D721Med (cell line): ENCODE measurements at places on chromosomes 4 and X.

- DNase-seq, result no peak
Observed at GRCh38 chr4:31787701-31788100, 1067.5 kb downstream of the PCDH7 start.

GRCh38 chr4:179976777-179977176 lies 2266.4 kb upstream of the TENM3 start:
- no peak for DNase-seq

- no peak for DNase-seq
Observed at GRCh38 chr4:4720646-4721045, 138.8 kb upstream of the MSX1 start.

GRCh38 chrX:16628946-16629595 lies 20.9 kb upstream of the S100G start:
- DNase-seq, result no peak

DNA sequence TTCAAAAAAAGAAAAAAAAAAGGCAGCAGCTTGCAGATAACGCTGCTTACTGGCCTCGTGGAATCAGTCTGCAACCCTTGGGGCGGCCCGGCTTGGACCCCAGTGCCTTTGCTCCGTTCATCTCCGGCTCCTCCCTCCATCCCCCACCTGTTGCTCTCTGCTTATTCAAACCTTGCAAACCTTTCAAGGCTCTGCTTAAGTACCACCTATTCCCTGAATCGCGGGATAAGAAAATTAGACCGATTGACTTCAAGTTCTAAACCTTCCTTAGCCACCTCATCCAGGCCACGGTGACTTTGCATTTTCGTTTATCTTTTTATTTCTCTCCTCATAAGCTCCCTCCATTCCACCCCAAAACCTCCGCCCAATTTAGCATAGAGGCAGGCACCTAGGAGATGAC lies 1.4 kb upstream of the PHKA1 start:
- DNase-seq, result no peak

GRCh38 chr4:42015438-42015837 lies 25.1 kb downstream of the SLC30A9 start:
- no peak for DNase-seq

- peak; percentile 19 for DNase-seq
Observed at GRCh38 chr4:84167564-84167963, 331.5 kb downstream of the NKX6-1 start.

GRCh38 chr4:184503869-184504300 lies 29.5 kb upstream of the IRF2 start:
- no peak for DNase-seq

- DNase-seq, result no peak
Observed at GRCh38 chrX:11081511-11081910, 29.6 kb upstream of the HCCS start.

DNA sequence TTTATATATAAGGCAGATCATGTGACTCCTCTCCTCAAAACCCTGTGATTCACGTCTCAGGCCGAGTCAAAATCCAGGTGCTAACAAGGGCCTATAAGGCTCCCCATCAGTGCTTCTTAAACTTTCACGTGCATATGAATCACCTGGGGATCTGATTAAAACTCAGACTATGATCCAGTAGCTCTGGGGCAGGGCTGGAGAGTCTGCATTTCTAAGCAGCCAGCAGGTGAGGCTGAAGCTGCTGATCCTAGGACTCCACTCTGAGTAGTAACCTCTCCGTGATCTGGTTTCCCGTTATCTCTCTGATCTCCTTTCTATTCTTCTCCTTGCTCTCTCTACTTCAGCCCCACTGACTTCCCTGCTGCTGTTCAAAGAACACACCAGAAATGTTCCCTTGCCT lies 252.4 kb upstream of the RPS6KA3 start:
- DNase-seq, result no peak

DNA sequence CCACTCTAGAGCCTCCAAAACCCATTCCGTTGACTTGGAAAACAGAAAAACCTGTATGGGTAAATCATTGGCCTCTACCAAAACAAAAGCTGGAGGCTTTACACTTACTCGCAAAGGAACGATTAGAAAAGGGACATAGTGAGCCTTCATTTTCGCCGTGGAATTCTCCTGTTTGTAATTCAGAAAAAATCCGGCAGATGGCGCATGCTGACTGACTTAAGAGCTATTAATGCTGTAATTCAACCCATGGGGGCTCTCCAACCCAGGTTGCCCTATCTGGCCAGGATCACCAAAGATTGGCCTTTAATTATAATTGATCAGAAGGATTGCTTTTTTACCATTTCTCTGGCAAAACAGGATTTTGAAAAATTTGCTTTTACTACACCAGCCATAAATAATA lies 60.8 kb downstream of the ZNF732 start:
- no peak for DNase-seq

DNA sequence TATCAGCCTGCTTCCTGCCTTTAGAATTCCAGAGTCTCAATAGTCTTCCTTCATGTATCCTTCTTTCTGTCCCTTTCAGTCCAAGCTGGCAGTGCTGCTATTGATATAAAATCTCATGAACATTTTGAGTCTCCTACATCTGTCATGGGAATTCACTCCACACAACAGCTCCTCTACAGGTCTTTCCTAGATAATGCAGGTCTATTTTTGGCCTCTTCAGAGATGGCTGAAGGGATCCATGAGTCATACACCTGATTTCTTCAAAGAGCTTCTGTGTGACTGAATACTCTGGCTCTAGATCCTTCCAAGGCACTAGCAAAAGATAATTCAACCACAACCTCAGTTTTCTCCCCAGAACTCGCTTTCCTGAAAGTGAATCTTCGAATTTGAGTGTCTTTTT lies 115.4 kb downstream of the STPG2 start:
- DNase-seq, result no peak

GRCh38 chrX:102739657-102740056 lies 19.1 kb downstream of the GPRASP3 start:
- no peak for DNase-seq

DNA sequence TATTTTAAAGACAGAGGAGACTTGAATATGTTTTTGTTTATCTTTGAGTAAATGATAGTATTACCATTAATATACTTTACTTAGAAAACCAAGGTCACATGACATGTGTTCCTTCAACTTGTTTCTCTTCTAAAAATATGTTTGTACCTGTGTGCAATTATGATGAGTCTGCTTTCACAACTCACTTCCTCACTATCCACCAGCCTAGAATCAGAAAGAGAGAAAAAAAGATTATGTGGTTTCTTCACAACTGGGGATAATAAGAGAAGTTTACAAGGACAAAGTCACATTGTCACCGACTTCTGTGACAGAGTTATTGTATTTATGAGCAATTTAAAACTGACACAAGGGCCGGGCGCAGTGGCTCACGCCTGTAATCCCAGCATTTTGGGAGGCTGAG lies 1112.1 kb downstream of the RPA4 start:
- DNase-seq, result no peak

DNA sequence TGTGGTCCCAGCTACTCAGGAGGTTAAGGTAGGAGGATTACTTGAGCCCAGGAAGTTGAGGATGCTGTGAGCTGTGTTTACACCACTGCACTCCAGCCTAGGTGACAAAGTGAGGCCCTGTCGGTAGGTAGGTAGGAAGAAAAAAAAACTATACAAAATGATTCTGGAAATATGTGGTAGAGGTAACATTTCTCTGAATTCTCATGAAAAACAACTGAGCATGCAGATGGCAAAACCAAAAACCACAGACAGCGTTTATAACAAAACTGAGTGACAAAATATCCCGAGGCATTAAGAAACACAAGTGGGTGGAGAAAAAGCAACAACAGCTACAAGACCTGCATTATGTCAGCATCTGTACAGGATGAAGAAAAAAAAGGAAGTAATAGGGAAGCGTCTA lies 211.7 kb downstream of the DLG3 start:
- no peak for DNase-seq

DNA sequence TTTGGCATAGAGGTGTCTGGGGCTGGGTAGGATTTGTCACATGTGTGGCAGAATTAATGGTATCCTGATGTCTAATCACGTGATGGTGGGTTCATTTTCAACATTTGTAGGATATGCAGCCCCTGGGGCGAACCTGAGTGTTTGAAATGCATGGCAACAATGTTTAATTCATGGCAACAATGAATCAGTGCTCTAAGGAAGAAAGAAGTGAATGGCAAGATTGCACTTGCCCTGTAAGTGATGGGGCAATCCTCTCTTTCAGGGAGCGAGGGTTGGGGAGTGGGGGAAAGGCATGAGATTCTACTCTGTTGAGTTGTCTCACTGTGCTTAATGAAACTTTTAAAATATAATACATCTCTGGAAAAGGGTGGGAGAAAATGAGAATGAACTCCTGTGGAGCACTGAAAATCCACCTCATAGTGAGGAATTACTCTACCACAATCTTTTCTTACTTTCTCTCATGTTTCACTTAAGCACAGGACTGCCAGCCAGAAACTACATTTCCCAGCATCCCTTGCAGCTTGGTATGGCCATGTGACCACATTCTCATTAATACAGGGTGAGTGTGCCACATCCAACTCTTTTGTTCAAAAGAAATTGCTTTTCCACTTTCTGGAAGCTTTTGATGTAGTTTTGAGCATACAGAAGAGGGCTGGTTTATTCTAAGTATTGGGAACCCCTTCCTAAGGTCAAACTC lies 64.0 kb upstream of the PGM2 start:
- DNase-seq, result no peak

- no peak for DNase-seq
Observed at GRCh38 chr4:128471576-128471975, 184.0 kb upstream of the PGRMC2 start.

GRCh38 chr4:41748571-41749475 lies at the start of gene PHOX2B:
Gene PHOX2B (minus strand): TSS chr4:41748725. CDS start chr4:41748610, 115 bp downstream.
- no peak for DNase-seq

DNA sequence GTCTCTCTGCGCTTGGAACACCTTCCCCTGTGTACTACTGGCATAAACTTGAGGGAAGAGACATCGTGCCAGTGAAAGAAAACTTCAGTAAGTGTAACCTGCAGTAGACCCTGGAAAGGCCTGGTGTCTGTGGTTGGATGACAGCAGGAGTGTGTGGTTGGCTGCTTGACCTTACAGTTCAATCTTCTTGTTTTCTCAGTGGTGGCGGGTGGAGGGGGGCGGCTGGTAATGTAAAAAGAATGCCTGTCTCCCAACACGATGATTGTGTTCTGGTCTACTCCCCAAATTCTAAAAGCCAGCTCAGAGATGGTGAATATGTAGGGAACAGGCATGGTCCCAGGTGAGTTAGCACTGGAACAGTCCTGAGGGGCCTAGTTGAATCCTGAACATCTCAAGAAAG lies 18.6 kb downstream of the PSMD10 start:
- no peak for DNase-seq

DNA sequence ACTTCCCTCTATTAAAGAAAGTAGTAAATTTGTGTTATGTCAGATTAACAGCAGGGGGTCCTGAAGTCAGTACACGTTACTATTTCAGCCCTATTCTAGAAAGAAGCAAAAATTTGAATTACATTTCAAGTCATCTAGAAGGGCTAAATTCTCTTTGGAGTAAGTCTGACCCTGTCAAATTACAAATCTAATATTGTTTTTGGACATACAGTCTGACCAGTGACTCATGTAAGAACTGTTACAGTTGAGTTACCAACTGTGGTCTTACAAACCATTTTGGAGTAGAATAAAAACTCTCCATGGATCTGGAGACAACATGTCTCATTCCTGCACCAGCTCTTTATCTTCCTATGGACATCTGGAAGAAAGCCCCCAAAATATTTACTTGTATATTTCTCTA lies 36.0 kb upstream of the GYPA start:
- DNase-seq, result no peak

DNA sequence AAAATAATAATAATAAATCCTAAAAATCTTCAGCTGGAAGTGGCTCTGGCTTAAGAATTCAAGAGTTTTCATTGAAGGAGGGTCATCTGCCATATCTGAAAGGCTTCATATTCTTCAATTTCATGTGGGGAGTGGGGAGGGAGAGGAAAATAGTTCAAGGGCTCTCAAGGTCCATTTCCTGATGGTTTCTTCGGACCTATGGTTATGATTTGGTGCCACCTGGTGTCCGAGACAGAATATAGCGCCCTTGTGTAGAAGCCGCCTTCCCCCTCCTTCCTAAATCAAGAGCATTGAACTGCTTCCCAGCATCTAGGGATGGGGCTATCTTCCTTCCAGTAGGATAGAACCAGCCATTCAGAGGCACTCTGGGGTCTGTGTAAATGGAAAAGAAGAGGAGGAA lies 34.3 kb downstream of the NLGN3 start:
- DNase-seq, result no peak

- DNase-seq, result no peak
Observed at GRCh38 chrX:2628751-2629315, 62.3 kb upstream of the CD99 start.

GRCh38 chrX:49610718-49611310 lies 12.0 kb downstream of the GAGE1 start:
- no peak for DNase-seq

- no peak for DNase-seq
Observed at GRCh38 chr4:165440415-165441158, 61.8 kb downstream of the CPE start.

DNA sequence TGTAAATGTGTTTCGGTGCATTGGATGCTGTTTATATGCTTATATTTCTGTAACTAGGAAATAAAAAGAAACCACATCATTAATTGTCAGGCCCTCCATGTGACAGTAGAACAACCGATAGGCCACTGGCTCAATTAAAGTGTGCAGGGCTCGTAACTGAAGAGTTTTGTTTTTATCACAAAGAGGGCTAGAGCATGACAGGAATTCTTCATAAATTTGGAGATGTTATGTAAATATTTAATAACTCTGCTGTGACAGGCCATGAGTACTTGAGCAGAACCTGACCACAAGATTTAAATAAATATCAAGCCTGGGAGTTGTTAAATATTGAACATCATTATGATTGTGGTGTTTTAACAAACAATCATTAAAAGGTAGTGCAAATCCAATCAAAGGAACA lies 55.9 kb downstream of the MID1 start:
- DNase-seq, result no peak

GRCh38 chrX:30533266-30533665 lies 44.3 kb downstream of the TASL start:
- no peak for DNase-seq

DNA sequence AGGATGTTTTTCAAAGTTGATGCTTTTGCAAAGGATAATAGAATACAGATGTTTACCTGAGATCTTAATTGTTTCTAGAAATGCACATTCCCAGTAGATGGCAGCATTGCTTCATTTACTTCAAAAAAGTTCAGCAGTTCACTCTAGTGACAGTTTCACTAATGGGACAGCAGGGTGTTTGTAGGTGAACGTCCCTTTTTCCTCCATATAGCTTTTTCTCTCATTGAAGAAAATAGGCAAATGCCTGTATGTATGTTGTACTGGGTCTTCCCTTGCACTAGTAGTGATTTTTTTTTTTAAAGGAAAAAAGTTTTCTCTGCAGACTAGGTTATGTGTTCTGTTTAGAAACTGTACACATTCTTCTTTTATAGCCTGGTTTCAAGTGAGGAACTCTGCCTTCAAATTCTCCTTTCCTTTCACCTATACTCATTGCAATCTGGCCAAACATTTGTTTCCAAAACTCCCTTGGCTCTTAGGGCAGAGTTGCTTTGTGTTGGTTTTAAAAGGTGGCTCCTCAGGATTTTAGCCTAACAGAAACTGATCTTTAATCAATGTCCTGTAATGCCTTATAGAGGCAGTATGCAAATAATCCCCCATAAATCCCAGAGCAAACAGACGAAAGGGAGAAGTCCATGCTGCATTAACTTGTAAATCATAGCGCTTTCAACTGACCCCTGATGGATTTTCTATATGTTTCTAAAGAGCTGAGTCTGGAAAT lies 86.3 kb downstream of the EGF start:
- peak; percentile 26 for DNase-seq
